ENCODE measurements at places on chromosomes 6 and 20.

DNA sequence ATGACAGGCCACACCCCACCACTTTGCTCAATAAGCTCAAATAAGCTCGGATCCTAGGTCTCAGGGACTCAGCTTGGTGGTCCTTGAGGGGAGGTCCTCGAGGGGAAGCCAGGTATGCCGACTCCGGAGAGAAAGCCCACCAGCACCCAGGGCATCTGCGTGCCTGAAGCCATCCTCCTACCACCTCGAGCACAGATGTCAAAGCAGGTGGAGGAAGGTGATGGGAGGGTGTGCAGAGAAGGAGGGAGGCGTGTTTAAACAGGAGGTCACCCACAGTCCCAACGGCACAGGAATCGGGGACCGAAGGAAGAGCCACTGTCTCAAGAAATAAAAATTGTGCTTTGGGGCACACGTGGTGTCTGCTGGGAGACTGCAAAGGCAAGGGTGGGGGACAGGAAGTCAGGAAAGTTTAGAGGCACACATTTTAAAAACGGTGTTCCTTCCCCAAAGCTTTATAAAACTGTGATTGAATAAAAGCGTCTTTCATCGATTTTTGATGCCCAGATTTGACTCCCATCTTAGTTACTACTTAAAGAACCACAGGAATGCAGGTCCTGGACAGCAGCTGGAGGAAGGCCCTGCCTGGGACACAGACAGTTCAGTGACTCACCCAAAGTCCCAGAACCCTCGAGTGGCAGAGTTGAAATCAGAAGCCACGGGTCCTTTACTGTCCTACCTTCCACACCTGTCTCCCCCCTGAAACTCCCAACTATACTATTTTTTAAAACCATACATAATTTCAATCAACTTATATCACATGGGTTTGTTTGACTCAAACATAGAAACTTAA, 221.0 kb upstream of the PDE10A start:
- DNase-seq, result no peak

DNA sequence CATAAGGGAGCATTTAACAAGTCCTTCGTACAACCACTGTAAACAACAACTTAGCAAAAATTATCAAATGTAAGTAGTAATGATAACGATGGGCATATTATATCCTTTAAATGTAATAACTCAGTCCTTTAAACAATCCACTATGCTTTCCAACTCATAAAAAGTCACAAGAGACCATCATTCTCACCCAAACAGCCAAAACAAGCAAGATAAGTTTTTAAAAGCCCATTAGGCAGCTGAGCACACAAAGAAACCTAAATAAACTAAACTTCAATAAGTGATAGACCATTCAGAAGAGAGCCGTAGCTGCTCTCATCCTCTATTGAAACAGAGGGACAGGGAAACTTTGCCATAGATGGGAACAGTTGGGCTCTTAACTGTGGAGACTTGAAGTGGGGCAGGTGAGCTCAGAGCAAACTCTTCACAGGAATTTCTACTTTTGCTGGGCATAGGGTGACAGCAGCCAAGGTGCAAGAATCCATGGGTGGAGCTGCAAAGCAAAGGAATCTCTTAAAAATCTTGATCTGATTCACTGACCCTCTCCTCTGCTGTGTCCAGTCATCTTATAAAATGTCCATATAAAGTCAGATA, 22.5 kb downstream of the RAB22A start:
- no peak for DNase-seq

DNA sequence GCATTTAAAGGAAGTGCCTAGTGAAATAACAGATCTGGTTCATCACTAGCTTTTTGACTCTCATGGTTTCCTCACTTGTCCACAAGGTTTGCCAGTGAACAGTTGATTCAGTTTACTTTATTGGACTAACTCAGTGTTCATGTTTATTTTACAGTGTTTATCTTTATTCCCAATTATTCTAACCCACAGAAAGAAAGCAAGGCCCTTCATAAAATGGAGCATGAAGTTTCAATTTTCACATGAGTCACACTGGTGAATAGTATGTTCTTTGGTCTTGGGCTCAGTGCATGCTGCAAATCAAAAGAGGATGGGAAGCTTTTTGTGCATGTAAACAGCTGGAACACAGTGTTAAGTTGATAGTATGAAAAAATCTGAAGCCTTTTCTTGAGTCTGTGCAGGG, 217.6 kb upstream of the HDDC2 start:
- no peak for DNase-seq

- no peak for DNase-seq
Observed at GRCh38 chr6:42266538-42266937, 48.9 kb upstream of the MRPS10 start.

- no peak for DNase-seq
Observed at GRCh38 chr6:83600459-83600858, 88.1 kb downstream of the PRSS35 start.

DNA sequence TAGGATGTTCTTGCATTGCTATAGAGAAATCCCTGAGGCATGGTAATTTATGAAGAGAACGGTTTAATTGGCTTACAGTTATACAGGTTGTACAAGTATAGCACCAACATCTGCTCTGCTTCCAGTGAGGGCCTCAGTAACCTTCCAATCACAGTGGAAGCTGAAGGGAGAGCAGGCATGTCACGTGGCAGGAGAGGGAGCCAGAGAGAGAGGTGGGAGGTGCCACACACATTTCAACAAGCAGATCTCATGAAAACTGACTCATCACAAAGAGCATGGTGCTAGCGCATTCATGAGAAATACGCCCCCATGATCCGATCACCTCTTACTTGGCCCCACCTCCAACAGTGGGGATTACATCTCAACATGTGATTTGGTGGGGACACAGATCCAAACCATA, 871.2 kb downstream of the TFAP2A start:
- DNase-seq, result no peak

DNA sequence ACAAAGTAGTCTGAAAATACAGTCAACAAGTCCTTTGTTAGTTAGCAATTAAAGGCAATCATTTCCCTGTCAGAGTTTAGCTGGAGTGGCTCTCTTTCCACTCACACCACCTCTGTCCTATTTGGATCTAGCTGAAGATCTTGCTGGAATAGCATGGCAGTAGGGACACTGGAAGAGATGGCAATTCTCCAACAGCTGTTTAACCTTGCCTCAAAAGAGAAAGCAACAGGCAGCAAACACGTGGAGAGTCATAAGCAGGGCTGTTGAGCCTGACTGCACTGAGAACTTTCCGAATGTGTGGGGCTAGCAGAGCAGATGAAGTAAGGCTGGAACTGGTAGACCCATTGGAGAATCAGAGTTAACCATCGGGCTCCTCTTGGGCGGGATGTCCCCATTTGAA, 38.0 kb upstream of the PRSS35 start:
- DNase-seq, result no peak

- no peak for DNase-seq
Observed at GRCh38 chr20:7902879-7903278, 37.4 kb downstream of the HAO1 start.

DNA sequence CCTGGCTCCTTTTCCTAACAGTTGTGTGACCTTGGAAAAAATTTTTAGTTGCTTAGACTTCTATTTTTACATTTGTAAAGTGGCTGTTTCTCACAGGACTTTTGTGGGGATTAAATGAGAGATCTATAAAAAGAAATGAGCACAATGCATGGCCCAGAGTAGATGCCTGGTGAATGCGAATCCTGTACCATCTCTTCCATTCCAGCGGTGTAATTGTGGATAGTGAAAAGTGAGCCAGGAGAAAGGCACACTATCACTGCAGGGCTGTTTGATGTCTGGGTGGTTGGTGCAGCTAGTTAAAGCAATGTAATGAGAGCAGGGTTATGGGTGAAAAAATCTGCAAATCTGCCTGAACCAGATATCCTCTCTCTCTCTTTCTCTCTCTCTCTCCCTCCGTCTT, 347.5 kb upstream of the CITED2 start:
- DNase-seq, result no peak

GRCh38 chr6:113011801-113012200, 664.7 kb downstream of the RFPL4B start:
- DNase-seq, result no peak

- DNase-seq, result no peak
Observed at GRCh38 chr20:61684583-61685235, 381.0 kb downstream of the TAF4 start.

- DNase-seq, result no peak
Observed at GRCh38 chr20:53786071-53786444, 192.4 kb upstream of the ZNF217 start.

DNA sequence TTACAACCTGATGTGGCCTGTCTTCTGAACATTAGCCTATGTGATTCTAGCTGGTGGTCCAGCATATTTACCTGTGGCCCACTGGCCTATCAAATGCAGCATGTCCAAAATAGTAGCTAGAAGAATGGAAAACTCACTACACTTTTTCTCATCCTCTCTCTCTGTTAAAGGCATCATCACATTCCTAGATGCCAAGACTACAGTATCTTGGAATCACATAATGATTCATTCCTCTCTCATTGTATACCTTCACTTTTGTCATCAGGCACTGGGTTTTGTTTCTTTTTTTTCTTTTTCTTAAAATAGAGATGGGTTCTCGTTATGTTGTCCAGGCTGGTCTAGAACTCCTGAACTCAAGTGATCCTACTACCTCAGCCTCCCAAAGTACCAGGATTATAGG, 45.0 kb downstream of the FAM83B start:
- DNase-seq, result no peak

DNA sequence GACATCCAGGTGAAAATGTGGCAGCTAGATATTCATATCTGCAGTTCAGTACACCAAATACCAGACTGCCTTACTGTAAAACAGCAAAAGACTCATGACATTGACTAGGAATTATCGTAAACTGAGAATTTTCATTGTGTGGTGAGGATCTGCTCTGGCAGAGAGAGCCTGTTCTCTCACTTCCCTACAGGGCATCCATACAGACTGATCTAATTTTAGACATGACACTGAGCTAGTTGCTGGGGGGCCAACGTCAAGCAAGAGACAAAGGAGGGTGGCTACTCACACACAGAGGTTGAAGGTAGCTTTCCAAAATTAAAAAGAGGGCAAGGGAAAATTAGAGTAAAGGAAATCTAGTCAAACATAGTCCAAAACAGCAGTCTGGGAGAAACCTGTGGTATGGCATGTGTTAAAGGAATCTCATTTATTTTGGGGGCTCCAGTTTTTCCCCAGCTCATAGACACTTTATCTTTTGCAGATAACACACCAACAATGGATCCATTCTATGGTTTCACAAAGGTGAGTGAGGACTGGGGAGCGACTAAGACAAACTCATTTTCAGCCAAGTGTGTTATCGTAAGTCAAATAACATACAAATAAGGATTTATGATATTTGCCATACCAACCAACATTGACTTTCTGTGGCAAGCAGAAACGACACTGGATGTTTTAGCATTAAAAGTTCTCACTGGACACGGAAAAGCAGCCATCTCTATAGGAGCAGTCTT, 36.6 kb upstream of the NHSL1 start:
- peak; percentile 35 for DNase-seq

GRCh38 chr6:124119596-124119995, 315.9 kb downstream of the NKAIN2 start:
- DNase-seq, result no peak
